ENCODE measurements at places on chromosomes 2 and 18.

DNA sequence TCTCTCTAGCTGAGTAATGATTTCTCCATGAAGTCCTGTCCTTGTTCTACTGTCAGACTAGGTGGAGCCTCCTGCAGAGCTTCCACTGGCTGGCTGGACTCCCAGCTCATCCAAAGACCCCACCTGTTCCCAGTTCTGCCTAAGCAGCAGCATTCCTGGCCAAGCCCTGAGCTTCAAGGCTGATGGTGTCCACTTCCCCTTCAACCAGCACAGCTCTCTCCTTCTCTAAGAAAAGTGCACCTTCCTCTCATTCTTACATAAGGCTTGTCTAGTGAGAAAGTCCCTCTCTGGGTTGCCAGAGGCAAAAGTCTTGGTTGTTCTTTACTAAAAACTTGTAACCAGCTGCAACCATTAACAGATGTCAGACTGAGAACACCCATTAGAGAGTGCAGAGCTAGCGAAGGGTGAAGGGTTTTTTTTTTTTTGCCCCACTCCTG is 58.9 kb downstream of the CXCR4 start:
- DNase-seq, result no peak

- DNase-seq, result no peak
Measured at GRCh38 chr2:119629323-119629825, 49.6 kb upstream of the TMEM177 start.

DNA sequence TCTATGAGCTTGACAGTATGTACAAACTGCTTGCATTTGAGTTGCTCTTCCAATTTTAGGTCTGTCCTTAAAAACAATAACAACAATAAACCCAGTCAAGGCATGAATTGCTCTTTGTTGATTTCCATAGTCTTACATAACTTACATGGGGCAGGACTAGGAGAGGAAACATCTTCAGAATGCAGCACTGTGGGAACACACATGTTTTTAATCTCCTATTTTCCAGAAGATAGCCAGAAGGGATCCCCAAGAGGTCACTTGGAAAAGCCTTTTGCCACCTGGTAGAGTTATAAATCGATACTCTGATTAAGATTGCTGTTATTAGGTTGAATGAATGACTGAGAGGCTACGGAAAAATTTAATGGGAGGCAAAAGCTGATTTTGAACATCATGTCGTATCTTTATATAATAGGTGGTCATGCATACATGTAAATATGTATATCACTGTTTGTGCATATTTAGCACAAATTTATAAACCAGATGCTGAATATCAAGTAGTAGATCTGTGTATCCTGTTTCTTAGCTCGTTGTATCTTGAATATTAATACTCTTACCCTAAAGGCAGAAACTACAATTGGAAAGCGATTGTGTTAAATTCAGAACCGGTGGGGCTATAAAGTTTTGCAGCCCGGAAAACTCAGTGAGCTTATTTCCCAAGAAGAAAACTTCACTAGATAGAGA is 479.4 kb upstream of the TCF4 start:
- no peak for DNase-seq

DNA sequence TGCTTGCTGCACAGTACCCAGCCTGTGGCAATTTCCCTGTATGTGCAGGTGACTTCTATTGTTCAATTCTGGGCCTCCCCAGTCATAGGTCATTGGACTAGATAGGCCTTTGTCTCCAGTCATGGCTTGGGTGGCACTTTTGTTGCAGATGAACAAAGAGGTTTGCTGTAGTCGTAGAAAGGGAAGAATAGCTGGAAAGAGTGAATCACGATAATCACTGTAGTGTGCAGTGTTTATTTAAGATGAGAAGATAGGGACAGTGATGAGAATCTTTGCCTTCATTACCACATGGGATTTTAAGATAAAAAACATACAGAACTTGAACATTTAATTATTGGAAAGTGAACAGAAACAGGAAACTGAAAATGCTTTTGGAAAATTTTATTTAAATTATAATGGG is 156.1 kb upstream of the CYRIA start:
- no peak for DNase-seq

DNA sequence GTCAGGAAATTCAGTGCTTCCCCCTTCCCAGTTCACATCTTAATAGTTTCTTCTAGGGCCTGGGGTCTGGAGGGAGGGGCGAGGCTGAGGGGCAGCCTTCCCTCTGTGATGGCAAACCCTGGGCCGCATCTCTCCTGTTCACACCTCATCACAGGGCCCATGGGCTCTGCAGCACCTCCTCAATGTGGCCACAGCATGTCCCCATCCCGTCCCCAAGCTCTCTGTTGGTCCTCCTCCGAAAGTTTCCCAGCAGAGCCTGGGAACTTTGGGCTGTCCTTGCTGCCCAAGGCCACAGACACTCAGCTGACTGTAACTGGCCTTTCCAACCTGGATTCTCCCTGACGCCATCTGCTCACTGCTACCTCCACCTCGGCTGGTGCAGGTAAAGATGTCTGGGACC is 112.7 kb upstream of the PTPRM start:
- DNase-seq, result no peak

All from HuH-7 (cell line).